ENCODE measurements at places on chromosomes 1 and 21.

GRCh38 chr1:10679496-10680220 is 116.8 kb downstream of the CASZ1 start:
- peak; percentile 35 for DNase-seq

GRCh38 chr1:59146651-59147358 is 150.1 kb upstream of the FGGY start:
- no peak for DNase-seq

DNA sequence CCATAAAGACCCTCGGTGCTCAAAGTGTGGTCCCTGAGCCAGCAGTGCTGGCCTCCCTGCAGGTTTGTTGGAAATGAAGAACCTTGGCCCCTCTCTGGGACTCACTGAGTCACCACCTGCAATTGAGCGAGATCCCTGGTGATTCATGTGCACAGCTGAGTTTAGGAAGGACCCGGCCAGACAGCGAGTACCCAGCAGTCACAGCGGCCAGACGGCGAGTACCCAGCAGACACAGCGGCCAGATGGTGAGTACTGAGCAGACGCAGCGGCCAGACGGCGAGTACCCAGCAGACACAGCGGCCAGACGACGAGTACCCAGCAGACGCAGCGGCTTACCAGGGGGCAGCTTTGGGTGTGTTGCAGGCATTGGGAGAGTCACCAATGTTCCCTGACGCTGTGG is 123.8 kb downstream of the PRDM16 start:
- DNase-seq, result no peak

GRCh38 chr21:45045481-45045880 is 28.9 kb upstream of the ADARB1 start:
- no peak for DNase-seq

DNA sequence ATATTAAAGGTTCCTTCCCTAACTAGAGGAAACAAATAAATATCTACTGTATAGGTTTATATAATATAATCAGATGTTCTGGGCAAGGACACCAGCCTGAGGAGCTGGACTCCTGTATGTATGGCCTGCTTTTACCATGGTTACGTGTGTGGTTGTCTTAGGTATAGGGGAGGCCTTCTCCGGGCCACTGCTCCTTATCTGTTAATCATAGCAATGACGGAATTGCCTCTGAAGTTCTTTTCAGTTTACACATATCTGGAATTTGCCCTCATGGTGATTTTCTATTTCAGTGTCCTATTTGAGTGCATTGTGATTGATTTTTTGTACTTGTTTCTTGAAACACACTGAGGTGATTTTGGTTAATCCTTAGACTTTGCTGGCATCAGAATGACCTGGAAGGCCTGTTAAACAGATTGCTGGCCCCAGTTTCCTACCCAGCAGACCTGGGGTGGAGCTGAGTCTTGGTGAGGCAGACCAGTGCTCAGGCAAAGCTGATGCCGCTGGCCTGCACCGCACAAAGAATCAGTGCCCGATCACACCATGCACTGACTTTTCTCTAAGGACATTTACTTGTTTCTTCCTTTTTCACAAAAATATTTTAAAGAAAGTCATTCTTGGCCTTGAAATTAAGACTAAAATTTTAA is 18.5 kb downstream of the ABCB10 start:
- no peak for DNase-seq

- DNase-seq, result no peak
Observed at GRCh38 chr1:110340207-110340468, 961 bp downstream of the RBM15 start.

DNA sequence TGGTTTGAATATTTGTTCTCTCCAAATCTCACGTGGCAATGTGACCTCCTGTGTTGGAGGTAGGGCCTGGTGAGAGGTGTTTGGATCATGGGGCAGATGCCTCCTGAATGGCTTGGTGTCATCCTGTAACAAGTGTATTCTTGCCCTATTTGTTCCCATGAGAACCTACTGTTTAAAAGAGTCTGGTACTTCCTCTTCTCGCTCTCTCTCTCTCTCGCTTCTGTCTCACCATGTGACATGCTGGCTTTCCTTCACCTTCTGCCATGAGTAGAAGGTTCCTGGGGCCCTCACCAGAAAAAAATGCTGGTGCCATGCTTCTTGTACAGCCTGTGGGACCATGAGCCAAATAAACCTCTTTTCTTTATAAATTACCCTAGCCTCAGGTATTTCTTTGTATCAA is 8.4 kb upstream of the PAXBP1 start:
- DNase-seq, result no peak

DNA sequence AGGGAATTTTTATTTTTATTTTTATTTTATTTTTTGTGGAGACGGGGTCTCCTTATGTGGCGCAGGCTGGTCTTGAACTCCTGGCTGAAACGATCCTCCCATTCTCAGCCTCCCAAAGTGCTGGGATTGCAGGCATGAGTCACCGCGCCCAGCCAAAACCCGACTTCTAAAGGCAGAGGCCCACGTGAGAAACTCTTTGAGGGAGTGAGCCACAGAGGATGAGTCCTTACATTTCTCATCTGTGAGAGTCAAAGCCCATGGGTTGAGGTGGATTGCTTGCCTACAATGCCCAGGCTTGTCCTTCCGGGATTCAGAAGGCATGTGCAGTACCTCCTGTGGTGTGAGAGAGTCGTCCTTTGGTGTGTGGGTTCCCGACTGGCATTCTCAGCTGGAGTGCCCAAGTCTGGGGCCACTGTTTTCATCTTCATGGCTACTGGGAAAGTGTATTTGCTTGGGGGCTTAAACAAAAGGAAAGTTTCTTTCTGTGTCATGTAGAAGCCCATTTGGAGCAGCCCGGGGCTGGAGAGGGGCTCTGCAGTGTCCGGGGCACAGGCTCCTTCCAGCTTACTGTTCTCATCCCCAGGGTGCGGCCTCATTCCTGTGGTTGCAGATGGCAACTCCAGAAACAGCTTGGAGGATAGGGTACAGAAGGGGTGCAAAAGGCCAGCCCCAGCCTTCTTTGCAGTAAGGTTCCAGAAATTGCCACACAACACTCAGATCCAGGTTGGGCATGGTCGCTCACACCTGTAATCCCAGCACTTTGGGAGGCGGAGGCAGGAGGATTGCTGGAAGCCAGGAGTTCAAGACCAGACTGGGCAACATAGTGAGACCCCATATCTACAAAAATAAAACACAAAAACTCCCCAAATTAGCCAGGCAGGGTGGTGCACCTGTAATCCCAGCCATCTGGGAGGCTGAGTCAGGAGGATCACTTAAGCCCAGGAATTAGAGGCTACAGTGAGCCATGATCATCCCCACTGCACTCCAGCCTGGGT is 29.4 kb upstream of the CSF3R start:
- DNase-seq, result no peak

GRCh38 chr1:26419494-26419893 is 8.9 kb downstream of the LIN28A start:
- no peak for DNase-seq
